Brain (organoid and tissue), 16 donors: ENCODE measurements at places on chromosomes 16 and 17.

GRCh38 chr16:11229906-11230305 is 26.1 kb downstream of the SOCS1 start:
- no peak for DNase-seq

DNA sequence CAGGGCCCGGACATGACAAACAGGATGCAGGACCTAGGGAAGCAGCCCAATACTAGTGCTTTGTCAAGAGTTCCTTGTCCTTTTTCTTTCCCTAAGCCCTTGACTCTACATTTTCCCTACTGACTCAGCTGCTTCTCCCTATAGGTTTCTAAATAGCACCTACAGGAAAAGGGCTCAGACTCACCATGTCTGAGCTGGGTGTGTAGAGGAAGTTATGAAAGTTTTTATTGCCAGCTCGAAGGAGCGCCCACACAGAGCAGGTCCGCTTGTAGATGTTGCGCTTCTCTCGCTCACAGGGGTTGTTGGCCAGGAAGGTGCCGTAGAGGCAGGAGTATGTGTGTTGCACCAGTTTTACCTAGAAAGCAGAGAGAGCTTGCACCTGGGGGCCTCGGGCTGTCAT is 10.6 kb downstream of the MTMR4 start:
- no peak for DNase-seq

DNA sequence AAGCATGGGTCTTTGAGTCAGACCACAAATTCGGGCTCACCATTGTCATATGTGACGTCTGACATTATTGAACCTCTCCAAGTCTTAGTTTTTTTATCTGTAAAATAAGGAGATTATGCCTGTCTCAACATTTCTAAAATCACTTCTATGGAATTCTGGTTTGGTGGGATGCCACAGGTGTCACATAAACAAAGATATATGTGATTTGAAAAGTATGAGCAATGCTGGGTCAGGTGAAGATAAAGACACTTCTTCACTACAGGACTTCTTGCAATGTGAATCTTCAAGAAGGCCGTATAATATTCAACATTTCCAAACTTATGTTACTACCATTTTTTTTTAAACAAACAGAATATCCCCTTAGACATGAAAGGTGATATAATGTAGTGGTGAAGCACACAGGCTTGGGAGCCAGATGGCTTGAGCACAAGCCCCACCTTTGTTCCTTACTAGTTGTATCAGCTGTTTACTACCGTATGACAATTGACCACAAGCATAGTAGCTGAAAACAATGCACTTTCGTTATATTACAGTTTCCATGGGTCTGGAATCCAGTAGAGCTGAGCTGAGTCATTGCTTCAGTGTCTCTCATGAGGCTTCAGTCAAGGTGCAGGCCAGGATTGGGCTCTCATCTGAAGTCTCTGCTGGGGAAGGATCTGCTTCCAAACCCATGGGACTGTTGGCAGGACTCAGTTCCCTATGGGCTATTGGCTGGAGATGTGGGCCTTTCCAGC is 87.7 kb downstream of the UTP18 start:
- no peak for DNase-seq

DNA sequence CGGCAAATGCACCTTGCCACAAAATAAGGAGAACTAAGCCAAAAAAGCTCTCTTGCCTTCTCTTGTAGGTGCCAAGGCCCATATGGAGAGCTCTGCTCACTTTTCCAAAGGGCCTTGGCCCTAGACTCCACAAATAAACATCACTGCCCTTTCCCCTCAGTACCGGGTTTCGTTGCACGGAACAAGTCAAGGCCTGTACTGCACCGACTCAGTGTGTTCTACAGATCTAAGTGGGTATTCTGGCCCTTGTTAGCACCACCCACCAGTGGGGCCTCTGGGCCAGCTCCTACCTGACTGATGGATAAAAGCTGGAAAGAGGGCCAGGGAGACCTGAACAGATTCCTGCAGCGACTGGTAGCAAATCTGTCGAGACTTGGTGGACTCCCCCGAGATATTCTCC is 43.7 kb upstream of the GSG1L start:
- DNase-seq, result no peak

DNA sequence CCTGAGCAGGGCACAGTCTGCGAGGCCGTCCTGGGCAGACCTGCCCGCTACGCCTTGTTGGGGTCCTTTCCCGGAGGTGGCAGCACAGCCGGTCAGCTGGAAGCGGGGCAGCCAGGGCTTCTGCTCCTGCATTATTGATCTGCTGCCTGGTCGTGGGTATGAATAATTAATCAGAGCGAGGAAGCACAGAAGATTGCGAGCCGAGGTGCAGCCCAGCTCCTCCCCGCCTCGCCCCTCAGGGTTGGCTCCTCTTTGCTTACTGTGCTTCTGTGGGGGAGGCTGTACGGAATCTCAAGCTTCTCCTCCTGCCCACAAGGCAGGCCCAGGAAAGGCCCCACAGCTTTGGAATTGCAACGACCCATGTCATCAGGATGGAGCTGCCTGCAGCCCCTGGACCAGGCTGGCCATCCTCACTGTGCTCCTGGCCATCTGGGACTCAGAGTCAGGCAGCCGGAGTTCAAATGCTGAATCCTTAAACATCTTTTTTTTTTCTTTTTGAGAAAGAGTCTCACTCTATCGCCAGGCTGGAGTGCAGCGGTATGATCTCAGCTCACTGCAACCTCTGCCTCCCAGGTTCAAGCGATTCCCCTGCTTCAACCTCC is 25.6 kb downstream of the TRARG1 start:
- no peak for DNase-seq

DNA sequence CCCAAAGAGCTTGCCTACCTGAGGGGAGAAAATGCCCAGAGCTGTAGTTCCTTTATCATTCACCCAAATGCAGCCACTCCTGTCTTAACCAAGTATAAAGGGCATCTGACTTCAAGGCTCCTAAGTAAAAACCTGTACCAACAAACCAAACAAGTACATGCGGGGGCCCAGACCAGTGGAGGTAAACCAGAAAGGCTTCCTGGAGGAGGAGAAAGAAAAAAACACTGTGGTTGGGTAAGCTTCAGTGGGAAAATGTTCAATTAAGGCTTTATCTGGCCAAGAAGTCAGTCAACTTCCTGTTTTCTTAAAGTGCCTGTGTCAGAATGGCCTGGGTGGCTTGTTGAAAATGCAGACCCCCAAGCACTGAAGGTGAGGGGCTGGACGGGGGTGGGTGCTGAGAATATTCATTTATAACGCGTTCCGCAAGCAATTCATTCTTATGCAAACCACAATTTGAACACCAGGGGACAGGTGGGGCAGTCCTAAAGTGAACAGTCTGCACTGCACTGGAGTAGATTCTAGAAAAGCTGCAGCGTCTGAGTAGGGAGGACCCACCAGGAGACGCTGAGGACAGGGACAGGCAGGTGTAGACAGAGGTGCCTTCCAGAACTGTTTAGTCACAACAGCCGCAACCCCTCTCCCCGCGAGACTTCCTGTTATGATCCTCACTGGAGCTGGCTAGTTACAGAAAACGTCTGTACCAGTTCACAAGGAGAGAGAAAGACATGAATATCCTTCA is 467.1 kb downstream of the SOX9 start:
- DNase-seq, result no peak

DNA sequence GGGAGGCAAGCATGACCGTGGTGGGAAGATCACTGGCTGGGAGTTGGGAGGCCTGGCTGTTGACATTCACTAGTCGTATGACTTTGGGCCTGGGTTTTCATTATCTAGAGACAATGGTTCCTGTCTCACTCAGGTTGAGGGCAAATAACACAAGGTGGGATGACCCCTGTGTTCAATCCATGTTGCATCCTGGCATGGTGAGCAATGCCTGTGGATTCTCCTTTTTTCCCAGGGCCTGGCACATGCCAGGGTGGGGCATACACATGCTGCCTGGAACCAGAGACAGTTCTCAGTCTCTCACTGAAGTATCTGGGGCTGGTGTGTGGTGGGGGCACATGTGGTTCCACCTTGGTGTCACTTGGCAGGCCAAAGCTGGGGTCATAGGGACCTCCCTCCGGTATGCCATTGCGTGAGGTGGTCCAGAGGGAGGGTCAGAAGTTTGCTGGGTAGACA is 5.4 kb downstream of the THRA start:
- DNase-seq, result no peak

DNA sequence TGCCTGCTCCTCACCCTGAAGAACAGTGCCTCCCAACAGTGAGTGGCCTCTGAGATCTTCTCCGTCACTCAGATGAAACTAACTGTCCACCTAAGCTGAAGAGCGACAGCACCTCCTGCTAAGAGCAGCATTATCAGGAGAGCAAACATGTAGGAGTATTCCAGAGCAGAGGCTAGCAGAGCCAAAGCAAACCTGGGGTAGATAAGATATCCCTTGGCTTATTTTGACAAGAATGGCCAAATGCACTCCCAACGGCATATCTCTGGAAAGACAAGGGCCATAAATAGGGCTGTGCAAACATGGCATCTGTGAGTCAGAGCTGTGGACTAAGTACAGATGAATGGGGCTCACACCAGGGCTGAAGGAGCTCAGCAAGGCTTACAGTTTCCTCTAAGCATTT is 96.3 kb downstream of the NDEL1 start:
- no peak for DNase-seq

- DNase-seq, result no peak
Observed at GRCh38 chr17:82018152-82018988, 4.3 kb downstream of the CENPX start.
